ENCODE measurements at places on chromosomes 16 and 17.

- no peak for DNase-seq
Observed at GRCh38 chr17:72702998-72703397, 389.5 kb downstream of the SLC39A11 start.

DNA sequence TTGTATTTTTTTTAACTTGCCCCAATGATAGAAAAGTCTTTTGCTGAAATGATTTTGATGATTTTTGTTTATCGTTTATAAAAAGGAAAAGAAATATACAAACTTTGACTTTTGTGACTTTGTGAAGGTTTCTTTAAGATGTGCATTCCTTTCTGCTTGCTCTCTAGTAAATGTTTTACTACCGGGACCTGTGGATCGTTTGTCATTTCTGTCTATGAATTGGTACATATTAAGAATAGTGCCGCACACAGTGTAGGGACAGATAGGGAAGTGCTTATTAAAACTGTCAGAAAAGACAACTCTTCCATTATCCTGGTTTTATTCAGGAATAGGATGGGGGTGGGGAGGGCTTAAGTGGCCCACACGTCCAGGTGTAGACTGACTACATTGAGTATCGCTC, 8.1 kb upstream of the PSMC5 start:
- DNase-seq, result no peak

GRCh38 chr17:58227733-58228132, 8.7 kb upstream of the MKS1 start:
- no peak for DNase-seq

GRCh38 chr17:13182450-13182849, 164.6 kb upstream of the ELAC2 start:
- no peak for DNase-seq

DNA sequence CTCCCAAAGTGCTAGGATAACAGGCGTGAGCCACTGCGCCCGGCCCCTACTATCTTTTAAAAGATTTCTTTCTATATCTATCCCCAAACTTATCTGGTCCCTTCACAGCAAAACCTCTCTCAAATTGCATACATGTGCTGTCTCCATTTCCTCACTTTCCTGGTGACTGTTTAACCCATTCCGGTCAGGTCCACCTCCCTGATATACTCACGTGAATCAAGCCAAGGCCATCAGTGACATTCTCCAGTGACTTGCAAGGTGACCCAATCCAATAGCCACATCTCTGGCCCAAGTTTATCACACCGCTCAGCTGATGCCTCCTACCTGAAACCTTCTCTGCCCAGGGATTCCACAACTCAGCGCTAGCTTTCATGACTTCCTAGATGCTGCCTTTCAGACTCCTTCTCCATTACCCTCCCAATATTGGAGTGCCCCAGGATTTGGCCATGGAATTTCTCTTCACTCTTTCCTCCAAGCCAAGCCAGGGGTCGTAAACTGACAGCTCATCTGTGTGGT, 1.4 kb upstream of the CTCF start:
- DNase-seq, result no peak

DNA sequence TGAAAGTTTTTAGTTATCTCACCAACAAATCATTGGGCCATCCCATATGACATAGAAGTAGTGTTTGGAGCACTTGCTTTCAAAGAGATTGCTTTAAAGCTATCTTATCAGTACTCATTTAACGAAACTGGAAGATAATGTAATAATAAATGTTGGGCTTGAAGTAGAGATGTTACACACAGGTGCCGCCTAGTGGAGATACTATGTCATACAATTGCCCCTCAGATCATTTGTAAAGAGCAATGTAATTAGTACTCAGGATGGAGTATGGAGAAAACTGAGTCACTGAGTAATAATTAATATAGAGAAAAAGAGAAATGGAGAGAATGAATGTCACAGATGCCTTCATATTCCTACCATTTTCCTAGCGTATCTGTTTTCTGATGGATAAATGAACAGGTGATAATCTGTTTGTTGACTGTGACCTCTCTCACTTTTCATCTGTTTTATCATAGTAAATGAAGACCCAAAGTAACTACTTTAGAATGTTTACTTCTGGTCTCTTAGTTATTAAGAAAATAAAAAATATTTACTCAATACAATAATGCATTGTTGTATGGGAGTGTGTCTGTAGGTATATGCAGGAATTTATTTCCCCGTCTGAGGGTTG, 80.4 kb downstream of the EFCAB5 start:
- no peak for DNase-seq

DNA sequence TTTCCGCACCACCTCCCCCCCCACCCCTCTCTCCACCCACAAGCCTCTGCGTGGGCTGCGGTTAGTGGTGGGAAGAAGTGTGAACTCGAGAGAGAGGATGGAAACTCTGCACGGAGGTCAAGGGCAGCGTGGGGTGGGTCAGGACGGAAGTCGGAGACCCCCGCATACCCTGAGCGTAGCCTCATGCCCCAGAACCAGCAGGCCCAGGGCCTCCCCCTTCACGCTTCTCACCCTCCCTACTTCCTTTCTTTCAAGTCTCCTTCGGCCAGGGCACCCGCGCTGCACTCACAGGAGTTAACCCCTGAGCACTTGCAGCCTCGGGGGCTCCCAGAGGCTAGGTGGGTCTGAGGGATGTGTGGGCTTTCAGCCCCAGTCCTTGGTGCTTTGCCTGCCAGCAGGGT, 9.2 kb downstream of the TBKBP1 start:
- DNase-seq, result no peak

DNA sequence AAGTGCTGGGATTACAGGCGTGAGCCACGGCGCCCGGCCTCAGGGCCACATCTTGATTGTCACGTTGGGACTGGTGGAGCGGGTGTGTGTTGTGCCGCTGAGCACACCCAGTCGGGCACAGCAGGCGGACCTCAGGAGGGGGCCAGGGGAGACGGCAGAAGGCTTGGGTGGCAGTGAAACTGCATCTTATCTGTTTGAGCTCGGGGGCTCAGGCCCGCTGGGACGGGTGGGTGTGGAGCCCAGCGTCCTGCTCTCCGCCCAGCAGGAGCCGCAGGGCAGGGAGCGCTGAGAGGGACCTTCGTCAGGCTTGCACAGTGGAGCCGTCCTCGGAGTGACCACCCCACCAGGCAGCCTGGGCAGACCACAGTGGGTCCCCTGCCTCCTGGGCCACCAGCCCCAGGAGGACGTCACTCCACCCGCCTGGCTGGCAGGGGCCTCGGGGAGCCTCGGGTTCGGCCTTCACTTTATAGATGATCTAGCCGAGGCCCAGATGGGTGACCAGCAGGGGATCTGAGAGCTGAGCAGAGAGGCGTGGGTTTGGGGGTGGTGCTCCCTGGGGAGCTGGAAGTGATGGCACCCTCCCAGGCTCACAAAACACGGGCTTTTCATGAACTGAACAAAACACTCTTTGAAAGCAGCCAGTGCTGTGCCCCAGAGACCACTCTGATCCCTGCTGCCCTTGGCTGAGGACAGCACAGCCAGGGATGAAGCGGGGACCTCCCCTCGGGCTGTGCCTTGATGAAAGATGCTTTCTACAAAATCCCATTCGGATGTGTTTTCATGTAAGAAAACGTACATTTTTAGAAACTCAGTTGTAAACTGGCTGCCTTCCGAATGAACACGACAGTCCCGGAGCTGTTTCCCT, 181.1 kb downstream of the SEC14L1 start:
- no peak for DNase-seq

DNA sequence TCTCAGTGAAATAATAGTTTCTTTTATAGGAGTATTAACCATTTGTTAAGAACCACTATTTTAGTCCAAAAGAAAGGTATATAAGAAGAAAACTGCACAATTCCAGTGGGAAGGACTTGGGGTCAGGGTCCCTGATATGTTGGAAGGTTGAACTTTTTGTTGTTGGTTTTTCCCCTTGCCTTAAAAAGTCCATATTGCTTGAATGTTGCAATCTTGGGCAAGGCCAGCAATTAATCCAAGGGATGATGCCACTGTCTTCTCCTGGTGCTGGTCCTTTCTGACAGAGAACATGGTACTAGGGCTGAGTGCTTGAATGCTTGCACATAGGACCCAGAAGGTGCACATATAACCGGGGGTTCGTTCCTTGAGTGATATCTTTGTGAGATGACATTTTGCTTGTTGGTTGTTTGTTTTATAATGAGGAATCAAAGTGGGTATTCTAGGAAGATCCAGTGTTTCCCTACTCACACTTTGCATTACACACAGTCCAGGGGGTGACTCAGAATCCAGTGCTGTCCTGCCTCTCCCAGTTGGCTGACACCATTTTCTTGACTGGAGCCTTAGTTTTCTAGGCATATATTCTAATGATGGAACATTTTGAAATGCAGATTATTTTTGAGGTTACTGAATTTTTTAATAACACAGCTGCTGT, 54.9 kb downstream of the SIAH1 start:
- DNase-seq, result no peak

DNA sequence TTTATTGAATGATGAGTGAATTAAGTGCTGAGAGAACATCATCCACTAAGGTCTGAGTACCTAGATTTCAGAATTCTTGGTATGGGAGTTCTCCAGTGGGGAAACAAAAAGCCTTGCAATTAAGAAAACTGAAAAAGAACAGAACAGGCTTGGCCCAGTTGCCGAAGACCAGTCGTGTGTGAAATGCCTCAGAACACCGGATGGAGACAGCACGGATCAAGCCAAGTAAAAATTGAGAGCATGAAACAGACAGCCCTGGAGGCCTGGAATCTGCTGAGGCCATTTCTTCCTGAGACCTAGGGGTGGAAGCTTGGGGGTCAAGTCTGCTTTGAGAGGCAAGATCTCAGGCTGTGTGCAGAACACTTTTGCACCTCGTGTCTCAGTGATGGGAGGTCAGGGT, 43.3 kb downstream of the GRIN2A start:
- DNase-seq, result no peak

GRCh38 chr17:48068491-48068961, 20.4 kb downstream of the NFE2L1 start:
- DNase-seq, result no peak

- DNase-seq, result no peak
Observed at GRCh38 chr17:76586741-76587487, 1.3 kb upstream of the ST6GALNAC2 start.

DNA sequence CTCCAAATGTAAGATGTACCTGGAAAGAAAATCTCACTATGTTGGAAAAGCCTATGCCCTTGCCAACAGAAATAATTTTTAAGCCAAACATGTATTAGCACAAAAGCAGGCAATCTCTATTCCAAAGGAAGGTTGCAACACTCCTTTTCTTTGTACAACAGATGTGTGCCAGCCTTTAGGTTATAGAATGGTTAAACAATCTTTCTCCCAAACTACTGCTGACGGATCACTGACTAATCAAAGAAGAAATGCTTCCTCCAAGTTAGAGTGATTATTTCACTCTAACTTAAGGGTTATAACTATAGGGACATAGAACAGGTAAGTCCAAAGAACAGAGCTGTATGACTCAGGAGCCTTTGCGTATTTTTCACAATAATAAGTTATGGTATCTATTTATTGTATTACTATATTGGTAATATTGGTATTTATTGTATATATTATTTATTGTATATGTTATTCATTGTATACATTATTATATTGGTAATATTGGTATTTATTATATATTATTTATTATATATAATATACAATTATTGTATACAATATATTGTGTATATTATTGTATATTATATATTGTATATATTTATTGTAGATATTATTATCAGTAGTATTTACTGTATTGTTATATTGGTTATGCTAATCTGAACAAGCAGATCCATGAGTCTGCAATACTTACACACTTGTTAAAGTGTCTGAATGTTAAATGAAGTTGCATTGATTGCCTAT, 36.7 kb upstream of the ABCA5 start:
- no peak for DNase-seq

DNA sequence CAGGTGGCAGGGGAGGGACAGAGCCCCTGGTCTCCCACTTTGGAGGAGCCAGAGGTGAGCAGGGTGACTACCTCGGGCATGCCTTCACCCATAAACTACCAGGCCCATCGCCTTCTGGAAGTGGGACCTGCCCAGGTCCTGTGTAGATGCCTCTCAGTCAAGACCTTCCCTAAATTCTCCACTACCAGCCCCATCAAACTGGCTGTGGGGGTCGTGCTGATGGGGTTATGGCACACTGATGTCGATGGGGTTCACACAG, 5.8 kb upstream of the RAB37 start:
- no peak for DNase-seq

GRCh38 chr16:21101631-21102420, 48.8 kb downstream of the DNAH3 start:
- no peak for DNase-seq

- DNase-seq, result no peak
Observed at GRCh38 chr16:6343157-6343556, 989.5 kb upstream of the RBFOX1 start.

GRCh38 chr17:50758524-50758923, 8.8 kb downstream of the ANKRD40CL start:
- DNase-seq, result no peak

DNA sequence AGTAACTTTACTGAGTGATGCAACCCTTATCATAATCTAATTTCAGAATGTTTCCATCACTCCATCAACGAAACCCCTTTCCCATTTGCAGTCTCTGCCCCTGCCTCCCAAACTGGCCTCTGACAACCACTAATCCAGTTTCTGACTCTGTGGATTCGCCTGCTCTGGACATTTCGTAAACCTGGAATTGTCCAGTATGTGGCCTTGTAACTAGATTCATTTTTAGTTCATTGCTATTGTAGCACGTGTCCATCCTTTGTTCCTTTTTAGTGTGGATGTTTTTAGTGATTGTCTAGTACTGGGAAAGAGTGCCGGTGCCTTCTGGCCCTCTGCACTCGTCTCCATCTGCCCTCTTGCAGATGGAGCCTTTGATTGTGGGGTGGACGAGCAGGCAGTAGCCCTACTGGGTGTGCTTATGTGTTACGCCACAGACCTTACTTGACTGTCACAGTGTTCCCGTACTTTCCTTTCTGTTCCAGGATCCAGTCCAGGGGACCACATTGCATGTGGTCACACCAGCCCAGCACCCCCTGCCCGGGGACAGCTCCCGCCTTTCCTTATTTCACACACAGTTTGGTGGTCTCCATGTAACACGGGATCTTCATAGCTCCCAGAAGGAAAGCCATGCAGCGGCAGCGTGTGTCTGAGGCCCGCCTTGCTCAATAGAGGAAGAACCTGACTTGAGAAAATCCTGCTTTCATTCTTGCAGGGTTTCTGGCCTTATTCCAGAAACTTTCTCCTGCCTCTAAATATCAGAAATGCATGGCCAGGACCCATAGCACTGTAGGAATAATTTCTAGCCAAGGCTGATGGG, 8.8 kb downstream of the KIAA0513 start:
- no peak for DNase-seq
